ENCODE measurements at places on chromosomes 13 and 19.

GRCh38 chr13:23770428-23770827 lies 118.8 kb downstream of the MIPEP start:
- DNase-seq = no peak

DNA sequence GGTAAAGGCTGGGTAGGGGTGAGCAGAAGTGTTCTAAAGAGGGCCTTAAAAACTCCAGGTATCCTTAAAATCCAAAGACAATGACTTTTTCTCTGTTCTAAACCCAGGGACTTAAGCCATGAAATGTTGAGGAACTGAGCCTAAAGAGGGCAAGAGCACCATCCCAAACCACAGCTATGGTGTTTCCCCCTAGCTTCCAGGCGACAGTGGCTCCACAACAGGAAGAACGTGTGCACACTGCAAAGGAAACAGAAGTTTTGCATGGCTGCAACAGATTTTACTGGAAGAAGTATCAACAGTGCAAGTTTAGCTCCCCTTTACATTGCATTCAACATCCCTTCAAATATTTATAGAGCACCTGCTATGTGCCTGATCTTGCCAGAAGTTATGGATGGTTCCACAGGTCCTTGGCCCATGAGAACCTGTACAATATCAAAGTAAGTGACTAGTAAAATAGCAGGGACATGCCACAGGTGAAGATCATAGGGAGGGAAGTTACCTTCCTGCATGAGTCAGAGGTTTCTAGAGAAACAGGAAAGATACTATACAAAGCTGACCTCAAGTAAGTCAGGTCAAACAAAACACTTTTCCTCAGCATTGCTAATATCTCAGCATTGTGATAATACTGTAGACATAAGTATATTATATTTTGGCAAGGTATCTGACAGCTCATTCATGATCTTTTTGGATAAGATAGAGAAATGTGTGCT lies 8.4 kb upstream of the KCTD12 start:
- no peak for DNase-seq

DNA sequence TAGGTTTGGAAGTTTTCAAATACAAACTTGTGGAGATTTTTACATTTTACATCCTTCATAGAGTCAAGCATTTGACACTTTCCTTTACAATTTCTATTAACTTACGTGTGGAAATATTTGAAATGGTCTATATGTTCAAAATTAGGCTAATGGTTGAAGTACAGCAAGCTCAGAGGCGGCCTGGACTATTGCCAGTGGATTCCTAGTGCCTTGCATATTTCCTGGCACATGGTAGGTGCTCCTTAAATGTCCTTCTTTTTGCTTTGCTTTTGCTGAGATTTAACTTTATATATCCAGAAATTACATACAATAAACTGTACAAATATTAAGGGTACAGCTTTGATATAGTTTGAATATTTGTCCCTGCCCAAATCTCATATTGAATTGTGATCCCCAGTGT lies 93.9 kb downstream of the UBL3 start:
- DNase-seq = no peak

- no peak for DNase-seq
Observed at GRCh38 chr13:110582421-110582954, 21.0 kb upstream of the RAB20 start.

- DNase-seq = peak; percentile 39
Observed at GRCh38 chr19:2462635-2463421, 6.1 kb upstream of the LMNB2 start.

- no peak for DNase-seq
Observed at GRCh38 chr13:97781891-97782305, 171.6 kb upstream of the IPO5 start.

DNA sequence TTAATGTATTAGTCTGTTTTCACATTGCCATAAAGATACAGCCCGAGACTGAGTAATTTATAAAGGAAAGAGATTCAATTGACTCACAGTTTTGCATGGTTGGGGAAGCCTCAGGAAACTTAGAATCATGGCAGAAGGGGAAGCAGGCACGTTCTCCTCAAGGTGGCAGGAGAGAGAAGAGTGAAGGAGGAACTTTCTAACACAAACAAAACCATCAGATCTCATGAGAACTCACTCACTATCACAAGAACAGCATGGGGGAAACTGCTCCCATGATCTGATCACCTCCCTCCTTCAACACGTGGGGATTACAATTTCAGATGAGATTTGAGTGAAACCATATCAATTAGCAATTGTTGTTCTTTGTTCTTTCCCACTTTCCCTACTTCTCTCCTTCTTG lies 689.0 kb upstream of the SLITRK1 start:
- DNase-seq = no peak

DNA sequence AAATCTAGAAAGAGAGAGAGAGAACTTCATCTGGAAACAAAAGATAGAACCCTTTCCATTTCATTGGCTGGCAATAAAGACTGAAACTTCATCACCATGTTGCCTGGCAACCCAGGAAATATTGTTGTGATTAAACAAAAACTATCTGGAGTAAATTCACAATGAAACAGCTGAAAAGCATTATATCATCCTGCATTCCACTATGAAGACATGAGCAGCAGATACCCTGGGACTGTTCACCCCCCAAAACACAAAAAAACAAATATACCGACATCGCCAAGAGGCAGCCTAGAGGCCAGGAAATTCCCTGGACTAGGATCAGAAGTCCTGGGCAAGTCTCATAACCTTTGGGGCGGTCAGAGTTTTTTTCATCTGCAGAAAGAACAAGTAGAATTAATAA lies 158.3 kb downstream of the FOXO1 start:
- DNase-seq = no peak

- DNase-seq = no peak
Observed at GRCh38 chr13:78228211-78228610, 309.6 kb upstream of the EDNRB start.

- DNase-seq = peak; percentile 99
Observed at GRCh38 chr19:56839652-56840450, 675 bp downstream of the PEG3 start.

DNA sequence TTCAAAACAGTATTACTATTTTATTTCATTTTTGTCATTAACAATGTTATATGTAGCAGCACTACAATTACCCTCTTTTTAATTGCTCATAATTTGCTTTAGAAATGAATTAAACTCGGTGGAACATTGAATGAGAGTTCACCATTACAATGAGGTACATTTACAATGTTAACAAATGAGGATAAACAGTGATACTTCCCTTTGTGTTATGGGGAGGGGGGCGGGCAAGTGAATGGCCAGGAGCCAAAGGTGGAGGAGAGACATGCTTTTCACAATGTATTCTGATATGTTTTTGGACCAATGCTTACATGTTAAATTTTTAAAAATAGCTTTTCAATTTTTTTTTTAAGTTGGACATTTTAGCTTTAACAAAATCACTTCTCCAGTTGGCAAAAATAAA lies 34.2 kb downstream of the NALCN start:
- DNase-seq = no peak

GRCh38 chr13:96816261-96816660 lies 178.0 kb downstream of the OXGR1 start:
- no peak for DNase-seq

DNA sequence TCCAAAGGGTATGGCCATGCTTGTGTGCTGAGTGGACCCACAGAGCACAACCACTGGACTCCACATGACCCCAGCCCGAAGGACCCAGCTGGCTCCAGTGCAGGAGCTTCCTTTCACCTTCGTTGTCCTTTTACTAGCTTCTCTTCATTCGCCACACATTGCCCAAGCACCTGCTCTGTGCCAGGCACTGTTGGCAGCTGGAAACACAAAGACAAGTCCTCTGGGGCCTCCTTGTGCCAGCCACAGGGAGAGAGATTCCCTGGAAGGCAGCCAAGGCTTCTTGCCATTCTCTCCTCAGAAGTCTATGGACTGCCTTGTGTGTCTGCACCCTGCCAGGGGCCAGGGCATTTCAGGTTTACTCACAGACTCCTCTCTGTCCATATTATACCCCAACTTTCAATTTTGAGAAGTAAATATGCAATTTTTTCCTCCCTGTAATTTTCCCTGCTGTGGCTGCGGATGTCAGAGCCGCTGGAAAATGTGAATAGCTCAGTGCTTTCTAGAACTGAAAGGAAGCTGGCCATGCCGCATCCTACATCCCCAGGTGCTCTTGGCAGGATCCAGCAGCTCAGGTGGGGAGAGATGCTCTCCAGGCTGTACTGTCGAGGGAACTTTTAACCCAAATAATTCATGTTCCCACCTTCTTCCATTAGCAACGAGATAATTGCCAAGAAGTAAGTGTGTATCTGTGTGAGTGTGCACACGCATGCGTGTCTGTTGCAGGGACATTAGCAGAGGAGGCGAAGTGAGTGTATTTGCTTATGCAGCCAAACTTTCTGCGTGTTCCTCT lies 57.2 kb downstream of the CHST8 start:
- DNase-seq = peak; percentile 25

- no peak for DNase-seq
Observed at GRCh38 chr13:106680796-106681472, 113.0 kb upstream of the ARGLU1 start.

GRCh38 chr19:1503089-1503924 lies 9.5 kb downstream of the ADAMTSL5 start:
- DNase-seq = no peak

DNA sequence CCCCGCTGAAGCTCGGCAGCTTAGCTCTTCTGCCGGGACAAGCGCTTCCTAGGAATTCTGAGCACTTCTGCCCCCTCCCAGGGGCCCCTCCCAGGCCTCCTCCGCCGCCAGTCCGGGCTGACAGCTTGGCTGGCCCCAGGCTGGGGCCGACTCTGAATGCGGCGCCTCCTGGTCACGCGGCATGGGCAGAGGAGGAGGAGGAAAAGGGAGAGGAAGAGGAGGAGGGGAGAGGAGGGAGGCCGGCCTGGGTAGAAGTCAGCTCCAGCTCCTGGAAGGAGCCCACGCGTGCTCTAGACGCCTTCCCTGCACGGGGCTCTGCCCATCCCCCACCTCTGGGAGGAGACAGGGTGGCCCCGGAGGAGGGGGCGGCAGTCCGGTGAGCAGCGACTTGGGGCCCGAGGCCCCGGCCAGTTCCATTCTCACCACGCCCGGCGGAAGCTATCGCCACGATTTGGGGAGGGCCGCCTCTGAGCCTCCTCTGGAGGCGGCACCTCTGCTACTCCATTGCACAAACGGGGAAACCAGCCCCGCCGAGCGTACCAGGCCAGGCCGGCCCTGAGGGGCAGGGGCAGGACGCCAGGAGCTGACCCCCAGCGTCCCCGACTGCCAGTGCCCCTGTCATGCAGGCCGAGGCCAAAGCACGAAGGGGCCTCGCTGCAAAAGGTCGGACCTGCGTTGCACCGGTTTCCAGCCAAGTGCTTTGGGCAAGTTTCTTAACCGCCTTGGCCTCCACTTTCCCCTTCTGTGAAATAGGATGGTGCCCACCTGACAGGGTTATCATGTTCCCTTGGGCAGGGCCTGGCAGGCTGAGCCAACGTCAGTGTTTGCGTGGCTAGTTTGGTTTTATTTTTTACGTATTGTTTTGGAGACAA lies 31.6 kb downstream of the CCNE1 start:
- no peak for DNase-seq

Data from caudate nucleus (tissue), 63 donors.